ELR (cell line): ENCODE measurements at places on chromosomes 7 and 10.

DNA sequence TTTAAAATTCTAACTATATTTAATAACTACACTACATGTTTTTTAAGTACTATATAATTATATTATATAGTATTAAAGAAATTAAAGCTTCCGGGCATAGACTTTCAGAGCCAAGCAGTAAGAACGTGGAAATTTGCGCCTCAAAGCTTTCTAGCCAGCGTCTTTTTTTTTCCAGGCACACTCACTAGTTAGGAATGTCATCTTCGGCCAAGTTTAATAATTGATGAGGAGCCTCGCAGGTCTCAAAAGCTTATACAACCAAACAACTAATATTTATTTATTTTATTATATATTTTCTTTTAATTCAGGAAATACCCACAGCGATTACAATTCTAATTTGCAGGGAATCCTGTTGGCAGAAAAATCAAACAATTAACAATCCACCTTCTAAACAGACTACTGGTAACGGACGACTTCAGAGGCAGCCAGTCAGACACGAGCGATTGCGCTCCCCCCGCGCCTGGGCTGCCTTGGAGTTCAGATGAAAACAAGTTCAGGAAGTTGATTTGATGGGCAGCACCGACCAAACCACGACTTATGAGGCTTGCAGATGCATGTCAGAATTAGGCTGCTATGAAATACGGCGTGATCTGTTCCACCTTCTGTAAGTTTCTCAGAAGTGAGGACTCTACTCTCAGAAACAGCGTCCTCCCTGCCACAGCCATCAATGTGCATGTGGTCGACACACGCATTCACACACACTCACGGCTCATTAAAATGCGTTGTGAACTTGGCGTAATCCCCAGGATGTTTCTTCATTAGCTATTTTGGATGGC lies 431.8 kb upstream of the MGMT start:
- DNase-seq, result no peak

DNA sequence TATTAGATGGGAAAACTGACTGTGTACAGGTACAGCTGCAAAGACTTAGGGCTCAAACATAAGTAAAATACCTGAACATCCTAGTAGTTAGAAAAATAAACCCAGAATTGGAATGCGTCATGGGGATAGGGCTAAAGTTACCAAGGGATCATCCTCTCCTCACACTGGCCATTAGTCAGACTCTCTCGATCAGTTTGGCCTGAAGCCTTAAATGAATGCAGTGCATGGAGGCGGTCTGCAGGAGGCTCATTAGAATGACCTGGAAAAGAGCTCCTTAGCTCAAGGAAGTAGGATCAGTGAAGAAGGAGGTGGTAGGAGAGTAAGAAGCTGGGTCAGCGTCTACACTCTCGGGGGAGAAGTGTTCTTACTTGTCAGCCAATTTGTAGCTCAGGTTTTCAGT lies 35.3 kb downstream of the DENND2A start:
- DNase-seq, result peak; percentile 91

DNA sequence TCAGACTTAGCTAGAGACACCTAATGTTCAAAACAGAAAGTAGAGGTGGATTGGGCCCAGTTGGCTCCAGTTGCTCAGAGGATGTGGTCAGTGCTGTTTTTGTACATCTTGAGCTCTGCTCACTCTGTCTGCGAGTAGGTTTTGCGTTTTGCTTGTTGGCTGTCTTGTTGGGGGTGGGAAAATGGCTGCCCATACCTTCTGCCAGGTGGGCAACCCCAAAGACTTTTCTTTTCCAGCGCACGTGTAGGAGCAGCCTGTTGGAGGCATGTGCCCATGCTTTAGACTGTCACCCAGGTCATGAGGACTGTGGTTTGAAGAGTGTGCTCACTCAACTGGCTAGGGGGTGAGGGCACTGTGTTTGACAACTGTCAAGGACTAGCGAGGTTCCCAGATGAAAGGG lies 73.9 kb downstream of the KAT6B start:
- no peak for DNase-seq

- DNase-seq, result no peak
These were observed 160.7 kb downstream of the TMEM178B start for GRCh38 chr7:141234335-141235105.

DNA sequence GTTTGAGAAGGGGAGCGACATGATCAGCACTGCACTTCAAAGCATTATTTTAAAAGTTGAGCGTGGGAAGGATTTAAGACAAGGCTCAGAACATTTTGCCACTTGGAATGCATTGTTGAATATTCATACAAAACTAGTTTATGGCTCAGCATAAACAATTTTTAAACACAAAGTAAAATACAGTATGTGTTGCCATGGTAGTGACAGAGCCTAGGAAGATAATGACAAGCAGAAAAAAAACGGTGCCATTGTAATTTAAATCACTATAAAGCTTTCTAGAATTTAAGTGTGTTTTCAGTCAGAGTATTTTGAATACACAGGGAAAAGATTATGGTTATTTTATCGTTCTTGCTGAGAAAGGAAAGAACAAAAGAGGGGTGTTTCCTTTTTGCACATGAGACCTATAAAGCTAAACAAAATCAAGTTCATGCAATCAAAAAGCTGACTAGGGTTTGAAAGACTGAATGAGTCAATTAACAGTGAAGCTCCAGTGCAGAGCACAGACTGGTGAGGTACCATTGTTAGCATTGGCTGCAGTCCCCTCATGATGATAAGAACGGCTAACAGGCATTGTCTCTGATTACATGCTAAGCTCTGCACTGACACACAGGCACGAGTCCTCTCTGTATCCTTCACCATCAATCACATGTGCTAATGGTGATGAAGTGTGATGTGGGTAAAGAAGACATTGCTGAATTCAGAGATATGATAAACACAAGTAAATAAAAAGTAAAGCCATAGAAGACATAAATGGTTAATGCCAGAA lies 181.9 kb upstream of the VSTM2A start:
- no peak for DNase-seq

GRCh38 chr7:41702635-41703371 lies at the start of gene INHBA:
TSS of gene INHBA (minus strand) at chr7:41703090. CDS start at chr7:41700374, 2,716 bp downstream.
- peak; percentile 88 for DNase-seq

DNA sequence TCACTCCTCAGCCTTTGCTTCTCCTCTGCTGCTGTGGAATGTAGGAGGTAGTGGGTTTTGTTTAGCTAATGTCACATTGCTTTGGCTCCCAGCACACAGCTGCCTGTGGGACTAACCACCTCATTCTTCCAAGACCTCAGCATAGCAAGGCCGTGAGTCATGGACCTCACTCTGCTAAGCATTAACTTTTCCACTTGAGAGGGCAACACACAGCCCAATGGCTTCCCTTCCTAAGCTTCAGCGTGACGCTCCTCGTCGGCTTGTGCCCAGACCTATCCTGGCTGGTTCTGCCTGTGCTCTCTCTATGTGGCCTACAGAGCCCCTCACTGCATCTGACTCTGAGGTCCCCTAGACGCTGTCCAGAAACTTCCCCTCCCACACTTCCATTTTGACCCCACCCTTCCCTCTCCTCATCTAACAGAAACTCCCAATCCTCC lies 23.3 kb downstream of the MYOF start:
- DNase-seq, result peak; percentile 100

DNA sequence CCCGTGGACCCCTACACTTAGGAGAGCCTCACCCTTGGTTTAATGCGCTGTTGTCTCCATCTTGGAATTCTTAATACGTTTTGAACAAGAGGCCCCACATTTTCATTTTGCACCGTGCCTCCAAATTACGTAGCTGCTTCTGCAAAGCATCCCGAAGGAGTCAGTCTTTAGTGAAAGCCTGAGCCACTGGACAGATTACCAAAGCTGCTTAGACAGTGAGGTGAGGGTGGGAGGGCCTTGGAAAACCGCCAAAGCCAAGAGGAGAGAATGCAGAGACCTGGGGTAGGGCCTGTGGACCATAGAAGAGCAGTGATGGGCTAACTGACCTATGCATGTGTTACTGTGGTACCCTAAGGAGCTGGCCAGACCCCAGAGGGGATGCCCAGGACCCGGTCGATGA lies 4.2 kb upstream of the TCAF1 start:
- DNase-seq, result no peak

DNA sequence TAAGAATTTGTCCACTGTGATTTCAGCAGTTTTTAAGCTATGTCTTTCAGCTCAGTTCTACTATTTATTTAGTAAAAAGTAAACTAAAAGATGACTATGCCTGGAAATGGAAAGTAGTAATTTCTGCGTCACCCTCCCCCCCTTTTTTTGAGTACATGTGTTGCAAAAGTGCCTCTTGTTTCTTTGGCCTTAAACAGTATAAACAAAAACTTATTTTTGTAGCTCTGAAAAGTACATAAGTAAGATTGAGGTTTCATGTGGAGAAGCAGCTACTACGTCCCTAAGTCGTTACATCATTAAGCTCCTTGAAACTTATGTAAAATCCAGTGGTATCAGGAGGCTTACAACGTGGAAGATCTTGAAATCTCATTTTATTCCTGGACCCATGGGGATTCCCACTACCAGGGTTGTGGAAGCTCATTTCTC lies 46.3 kb upstream of the HBP1 start:
- peak; percentile 12 for DNase-seq

DNA sequence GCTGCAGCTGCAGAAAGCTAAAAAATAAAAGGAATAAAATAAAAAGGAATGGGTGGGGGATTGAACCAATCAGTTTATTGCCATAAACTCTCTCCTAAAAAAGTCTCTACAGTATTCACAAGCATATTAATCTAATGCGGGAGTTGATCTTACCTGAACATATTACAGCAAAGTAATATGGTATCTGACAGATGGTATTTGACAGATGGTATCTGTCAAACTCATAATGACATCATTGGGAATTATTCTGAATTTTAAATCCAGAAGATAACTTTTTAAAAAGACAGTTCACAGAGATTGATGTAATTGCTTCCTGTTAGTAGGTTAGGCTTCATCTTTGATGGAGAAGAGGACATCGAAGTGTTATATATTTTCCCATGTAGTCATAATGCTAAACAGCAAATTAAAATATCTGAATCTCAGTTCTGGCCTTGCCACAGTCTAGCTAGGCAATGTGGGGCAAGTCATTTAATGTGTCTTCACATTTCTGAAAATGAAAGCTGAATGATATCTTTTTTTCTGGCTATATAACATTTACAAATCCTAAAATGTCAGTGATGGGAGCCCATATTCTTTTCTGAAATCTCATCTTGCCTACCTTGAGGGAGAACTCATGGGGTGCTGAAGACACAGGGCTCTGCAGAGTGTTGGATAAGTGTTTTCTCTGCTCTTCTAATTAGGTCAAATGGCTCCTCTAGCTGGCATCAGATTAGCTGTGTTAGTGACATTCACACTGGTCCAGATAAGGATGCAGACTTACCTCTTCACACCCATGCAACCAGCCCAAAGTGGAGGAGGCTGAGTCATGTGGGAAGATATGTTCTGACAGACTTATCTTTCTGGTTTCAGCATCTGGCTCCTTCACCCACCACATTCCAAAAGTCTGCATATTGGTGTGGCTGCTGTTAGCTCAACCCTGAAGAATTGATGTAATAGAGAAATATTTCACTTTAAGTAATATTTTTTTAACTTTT lies 2.1 kb upstream of the LIPM start:
- DNase-seq, result no peak

GRCh38 chr10:133458021-133458709 lies 4.4 kb downstream of the SCART1 start:
- no peak for DNase-seq

GRCh38 chr10:23293973-23294590 lies 50.5 kb downstream of the C10orf67 start:
- DNase-seq, result no peak

DNA sequence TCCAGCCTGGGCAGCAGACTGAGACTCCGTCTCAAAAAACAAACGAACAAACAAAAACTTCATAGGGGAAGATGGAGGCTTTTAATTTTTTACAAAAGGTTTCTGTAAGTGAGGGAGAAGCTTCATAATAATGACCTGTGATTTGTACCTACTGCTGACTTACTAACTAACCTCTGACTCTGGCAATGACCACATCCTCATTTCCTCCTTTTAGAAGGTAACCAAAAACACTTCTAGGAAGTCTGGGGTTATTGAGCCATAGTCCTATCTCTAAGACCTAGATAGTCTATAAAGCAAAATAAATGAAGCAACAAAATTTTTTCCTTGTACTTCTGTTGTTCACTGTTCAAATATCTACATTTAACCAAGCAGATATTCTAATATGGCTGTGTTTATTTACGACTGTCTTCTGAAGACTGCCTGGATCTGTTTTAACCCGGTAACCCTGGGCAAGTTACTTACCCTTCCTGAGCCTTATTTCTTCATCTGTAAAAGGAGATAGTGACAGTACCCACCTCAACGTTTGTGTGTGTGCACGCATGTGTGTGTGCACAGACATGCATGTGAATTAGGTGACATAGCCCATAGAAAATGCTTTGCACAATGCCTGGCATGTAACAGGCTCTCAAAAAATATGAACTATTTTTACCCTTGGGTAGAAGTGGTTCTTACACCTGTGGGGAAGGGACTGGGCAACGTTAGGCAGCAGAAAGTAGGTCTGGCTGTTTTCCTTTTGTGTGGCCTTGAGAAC lies 30.8 kb upstream of the SMNDC1 start:
- peak; percentile 34 for DNase-seq

- peak; percentile 72 for DNase-seq
These were observed 117.6 kb downstream of the NRP1 start for GRCh38 chr10:33216661-33217427.

GRCh38 chr10:61898435-61898778 lies 3.1 kb upstream of the ARID5B start:
- no peak for DNase-seq

DNA sequence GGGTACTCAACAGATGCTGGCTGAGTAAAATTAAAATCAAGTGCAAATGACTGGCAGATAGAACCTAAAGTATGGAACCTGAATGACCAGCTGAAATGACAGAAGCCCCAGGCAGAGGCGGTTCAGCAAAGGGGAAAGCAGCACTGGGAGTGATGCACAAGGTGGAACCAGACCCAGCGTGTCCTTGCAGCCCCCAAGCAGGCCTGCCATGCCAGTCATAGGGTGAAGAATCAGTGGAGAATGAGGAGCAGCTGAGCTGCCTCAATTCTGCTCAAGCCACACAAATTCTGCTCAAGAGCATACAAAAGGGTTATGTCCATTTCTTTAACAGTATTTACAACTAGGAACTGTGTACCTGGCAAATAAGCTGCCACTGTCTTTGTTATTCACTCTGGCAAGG lies 8.7 kb downstream of the ACTR1A start:
- DNase-seq, result no peak

DNA sequence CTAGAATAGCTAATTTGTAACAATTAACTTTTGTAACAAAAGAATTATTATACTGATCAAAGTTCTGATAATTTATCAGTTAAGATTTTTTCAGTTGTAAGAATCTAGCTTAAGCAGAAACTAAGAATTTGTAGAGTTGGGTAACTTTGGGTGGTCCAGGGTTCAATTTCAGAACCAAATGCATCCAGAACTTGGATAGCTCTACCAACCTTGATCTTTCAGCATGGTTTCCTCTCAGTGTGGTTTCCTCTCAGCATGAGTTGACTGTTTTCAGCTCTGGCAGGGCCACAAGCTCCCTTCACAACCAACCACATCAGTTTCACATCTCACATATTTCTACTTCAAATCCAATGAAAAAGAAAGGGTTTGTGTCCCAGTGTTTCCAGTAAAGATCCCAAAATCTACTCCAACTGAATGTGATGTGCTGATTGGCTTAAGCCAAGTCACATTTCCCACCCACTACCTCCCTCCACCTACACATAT lies 3.3 kb upstream of the FAS start:
- DNase-seq, result no peak

GRCh38 chr7:154804449-154804848 lies 198.5 kb downstream of the PAXIP1 start:
- no peak for DNase-seq
